ENCODE measurements at places on chromosomes 2 and 18.

- no peak for DNase-seq
These were observed 77.3 kb upstream of the CXCR4 start for GRCh38 chr2:136195226-136195625.

DNA sequence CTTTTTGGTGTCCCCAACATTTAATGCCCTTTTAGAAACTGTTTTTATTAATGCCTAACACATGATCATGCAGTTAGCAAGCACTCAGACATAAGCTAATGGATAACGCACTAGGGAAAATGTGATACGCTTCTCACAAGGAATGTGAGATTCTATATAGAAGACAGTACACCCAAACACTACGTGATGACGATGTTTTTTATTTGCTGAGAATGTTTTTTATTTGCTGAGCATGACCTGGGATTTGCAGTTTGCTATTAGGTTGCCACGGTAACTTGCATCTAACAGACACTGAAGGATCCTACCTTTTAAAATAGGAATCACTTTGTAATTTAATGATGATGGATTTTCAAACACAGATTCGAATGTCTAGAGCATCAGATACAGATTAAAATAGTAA is 4.9 kb downstream of the SMC6 start:
- no peak for DNase-seq

DNA sequence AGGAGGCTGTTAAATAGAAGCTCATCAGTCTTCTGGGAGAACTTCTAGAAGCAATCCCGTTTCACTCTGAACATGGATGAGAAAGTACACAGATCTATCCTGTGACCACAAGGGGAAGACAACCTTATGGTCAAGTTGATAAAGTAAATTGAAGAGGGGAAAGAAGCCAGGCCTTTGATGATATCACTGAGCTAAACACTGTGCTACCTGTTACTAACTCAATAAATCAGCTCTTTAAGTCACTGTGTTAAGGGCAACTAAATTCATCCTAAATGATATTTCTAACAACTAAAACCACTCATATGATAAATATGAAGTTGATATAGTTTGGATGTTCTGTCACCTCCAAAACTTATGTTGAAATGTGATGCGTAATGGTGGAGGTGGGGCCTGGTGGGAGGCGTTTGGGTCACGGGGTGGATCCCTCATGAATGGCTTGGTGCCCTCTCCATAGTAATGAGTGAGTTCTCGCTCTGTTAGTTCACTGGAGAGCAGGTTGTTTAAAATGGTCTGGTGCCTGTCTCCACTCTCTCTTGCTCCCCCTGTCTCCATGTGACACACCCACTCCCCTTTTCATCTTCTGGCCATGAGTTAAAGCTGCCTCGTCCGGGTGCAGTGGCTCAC is 23.6 kb downstream of the OLA1 start:
- DNase-seq, result no peak

GRCh38 chr2:135898234-135898786 is 22.1 kb upstream of the MCM6 start:
- DNase-seq, result no peak

GRCh38 chr18:23921716-23922285 is 92.8 kb upstream of the TTC39C start:
- no peak for DNase-seq

GRCh38 chr2:74548285-74548899 is 5.3 kb downstream of the LOXL3 start:
- no peak for DNase-seq

- DNase-seq, result no peak
These were observed 135.2 kb downstream of the RHBDD1 start for GRCh38 chr2:226971084-226971483.

- DNase-seq, result no peak
These were observed 1.0 kb downstream of the IRS1 start for GRCh38 chr2:226798422-226799210.

GRCh38 chr18:37717098-37717497 is 151.5 kb upstream of the CELF4 start:
- DNase-seq, result no peak

GRCh38 chr2:85032621-85033020 is 61.7 kb downstream of the KCMF1 start:
- no peak for DNase-seq

GRCh38 chr2:156490466-156490840 is 54.3 kb downstream of the GPD2 start:
- DNase-seq, result no peak

GRCh38 chr18:44758861-44759631 is 78.4 kb downstream of the SETBP1 start:
- no peak for DNase-seq

- DNase-seq, result no peak
These were observed 7.9 kb downstream of the GREB1 start for GRCh38 chr2:11541693-11542274.

Data from activated gamma-delta T cell (primary cell).